ENCODE measurements at places on chromosomes 2 and 18.

- DNase-seq: no peak
These were observed 125.9 kb upstream of the SMAD7 start for GRCh38 chr18:49076654-49077166.

GRCh38 chr18:63844254-63844653 lies 43.3 kb upstream of the SERPINB2 start:
- DNase-seq: peak; percentile 50

- DNase-seq: no peak
These were observed 216.8 kb downstream of the UBE2E3 start for GRCh38 chr2:181197140-181197760.

DNA sequence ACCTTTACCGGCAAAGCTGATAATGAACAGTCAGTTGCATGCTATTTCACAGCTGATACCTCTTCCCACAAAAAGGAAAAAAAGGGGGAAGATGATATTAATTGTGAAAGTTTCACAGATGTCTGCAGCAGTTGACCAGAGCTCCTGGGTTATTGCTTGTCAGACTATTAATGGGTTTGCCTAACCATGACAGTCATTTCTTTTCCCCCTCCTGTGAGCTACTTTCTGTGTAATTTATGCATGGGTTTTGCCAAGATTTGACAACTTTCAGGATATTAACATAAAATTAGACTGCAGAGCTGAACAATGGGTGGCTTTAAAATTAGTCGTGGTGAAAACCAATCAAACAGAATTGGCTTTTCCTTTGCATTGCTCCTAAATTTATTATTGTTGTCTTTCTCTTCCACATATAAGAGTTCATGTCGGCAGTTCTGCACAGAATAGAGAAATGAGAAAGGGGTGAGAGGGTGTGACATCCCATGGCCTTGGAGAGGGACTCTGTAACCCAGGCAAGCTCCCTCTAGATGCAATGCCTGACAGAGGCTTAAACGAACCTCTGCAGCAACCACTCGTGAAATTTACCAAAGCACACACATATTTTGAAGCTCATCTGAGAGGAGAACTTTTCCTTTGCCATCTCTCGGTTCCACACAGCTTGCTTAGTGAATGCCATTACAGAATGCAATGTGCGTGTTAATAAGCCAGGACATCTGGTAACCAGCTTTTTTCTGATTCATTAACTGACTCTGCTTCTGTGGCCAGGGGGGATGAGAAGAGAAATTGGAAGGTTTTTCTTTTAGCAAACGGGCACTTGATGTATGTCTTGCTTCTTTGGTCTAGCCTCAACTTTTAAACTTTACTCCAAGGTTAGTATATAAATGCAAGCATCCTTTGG lies 82.2 kb upstream of the ITGA4 start:
- peak; percentile 84 for DNase-seq
